CD4-positive, alpha-beta T cell treated with Interleukin-17A for 1 hour (primary cell): ENCODE measurements at places on chromosomes 2 and 18.

GRCh38 chr2:120177973-120178372, 45.2 kb downstream of the TMEM185B start:
- DNase-seq: peak; percentile 1

- DNase-seq: no peak
Observed at GRCh38 chr2:159157361-159158209, 128.9 kb downstream of the WDSUB1 start.

DNA sequence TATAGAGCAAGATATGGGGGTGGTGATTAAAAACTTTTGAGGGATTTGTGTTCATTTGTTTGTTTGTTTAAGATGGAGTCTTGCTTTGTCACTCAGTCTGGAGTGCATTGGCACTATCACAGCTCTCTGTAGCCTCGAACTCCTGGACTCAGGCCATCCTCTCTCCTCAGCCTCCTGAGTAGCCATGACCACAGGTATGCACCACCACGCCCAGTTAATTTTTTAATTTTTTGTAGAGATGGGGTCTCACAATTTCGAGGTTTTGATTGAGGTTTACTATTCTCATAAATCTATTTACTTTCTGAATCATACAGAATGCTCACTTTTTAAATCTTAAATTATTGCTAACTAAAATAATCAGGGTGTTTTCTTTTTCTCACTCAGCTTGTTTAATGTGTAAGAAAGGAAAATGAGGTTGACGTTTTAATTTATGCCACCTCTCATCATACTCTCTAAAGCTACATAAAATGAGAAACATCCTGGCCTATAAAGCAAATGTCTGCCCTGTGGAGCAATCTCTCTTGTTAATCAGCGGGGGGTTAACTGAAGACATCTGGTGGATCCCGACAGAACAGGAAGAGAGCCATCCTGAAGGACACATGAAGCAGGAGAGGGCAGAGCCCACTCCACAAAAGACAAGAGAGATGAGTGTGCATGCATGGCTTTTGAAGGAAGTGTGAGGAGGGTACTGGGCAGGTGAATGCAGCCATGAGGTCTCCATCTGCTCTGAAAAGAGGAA, 589.1 kb upstream of the SLC8A1 start:
- no peak for DNase-seq

- DNase-seq: no peak
Observed at GRCh38 chr2:83970217-83970929, 488.7 kb downstream of the SUCLG1 start.
